ENCODE measurements at places on chromosomes 1 and 21.

DNA sequence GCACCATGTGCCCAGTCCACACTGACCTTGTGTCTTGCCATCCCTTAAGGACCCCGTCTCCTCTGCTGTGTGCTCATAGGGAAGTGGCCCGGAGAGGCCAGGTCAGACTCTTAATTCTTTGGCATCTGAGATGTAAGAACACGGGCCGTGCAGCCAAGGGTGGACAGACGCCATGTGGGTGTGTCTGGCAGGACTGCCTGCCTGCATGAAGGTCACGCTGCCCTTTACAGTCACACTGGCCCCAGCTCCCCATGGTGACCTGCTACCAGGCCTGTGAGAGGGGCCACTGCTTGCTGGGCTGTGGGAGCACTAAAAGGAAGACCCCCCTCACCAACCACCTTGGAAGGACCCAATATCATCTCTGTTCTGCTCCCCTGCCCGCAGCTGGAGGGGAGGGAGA is 17.7 kb downstream of the DHRS3 start:
- DNase-seq = no peak

DNA sequence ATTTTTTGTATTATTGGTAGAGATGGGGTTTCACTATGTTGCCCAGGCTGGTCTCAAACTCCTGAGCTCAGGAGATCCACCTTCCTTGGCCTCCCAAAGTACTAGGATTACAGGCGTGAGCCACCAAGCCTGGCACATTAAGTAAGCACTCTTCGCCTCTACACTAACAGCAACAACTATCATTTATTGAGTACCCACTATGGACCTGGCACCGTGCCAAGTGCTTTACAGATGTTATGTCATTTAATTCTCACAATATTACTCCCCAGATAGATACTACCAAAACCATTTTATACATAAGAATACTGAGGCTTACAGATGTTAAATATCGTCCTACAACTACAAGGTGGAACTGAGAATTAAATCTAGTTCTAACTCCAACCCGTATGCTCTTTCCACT is 50.1 kb downstream of the TUT4 start:
- no peak for DNase-seq

GRCh38 chr1:46362158-46362557 is 21.6 kb downstream of the NSUN4 start:
- no peak for DNase-seq

DNA sequence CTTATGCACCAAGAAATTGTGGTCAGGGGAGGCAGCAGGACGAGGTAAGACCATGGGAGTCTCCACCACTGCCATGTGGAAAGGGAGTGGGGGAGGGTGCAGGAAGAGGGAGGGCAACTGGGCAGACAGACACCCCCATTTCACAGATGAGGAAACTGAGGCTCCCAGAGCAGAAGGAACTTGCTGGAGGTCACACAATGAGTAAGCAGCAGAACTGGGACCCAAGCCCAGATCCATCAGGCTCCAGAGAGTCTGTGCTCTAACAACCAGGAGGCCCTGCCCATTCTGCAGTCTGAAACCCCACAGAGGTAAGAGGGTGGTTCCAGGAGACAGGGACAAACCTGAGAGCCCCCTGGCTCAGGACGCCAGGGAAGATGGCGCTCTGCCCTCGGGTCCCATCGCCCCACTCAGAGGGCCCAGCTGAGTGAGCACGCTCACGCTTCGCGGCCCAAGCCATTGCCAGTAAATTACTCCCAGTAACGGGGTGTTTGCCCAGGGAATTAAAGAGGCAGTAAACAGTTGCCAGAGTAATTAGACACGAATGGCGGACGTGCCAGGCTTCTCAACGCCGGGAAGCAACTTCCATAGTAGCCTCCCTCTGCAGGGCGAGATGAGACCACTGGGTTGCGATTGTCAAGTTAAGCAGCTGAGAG is 59.2 kb downstream of the MATN1 start:
- no peak for DNase-seq

- DNase-seq = no peak
Measured at GRCh38 chr1:219587401-219587800, 25.5 kb downstream of the ZC3H11B start.

DNA sequence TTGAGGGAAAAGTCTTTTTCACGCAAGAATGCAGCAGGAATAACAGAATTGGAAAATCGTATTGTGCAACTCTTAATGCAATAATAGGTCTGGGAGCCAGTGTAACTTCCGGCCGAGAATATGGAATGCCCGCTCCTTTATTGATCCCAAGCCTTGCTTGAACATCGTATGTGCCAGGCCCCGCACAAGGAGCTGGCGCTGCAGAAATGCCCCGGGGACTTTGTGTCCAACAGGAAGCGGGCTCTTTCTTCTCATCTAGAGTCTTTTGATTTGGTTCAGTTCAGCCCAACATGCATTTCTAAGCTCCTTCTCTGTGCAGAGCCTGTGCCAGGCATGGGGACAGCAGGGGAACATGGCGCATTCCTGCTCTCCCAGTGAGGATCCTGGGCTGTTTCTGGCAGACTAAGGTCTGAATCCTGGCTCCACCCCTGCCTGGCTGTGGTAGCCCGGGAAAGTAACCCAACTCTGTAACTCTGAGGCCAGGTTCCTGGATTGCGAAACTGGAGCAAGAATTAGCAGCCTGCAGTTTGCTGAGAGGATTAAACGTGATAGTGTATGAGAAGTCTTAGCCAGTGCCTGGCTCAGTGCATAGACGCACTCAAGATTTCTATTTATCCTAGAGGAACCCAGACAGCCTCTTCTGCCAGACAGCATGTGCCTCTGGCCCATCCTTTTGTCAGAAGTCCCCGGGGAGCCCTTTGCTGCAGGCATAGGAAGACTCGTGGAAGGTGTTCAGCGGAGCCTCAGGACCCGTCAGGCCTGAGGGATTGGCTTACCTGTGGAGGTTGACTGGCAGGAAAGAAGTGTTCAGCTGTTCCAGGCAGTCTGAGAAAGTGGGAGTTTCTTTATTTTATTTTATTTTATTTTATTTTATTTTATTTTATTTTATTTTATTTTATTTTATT is 987 bp upstream of the CDCP2 start:
- no peak for DNase-seq

GRCh38 chr1:229001467-229002011 is 266.3 kb downstream of the RHOU start:
- no peak for DNase-seq

DNA sequence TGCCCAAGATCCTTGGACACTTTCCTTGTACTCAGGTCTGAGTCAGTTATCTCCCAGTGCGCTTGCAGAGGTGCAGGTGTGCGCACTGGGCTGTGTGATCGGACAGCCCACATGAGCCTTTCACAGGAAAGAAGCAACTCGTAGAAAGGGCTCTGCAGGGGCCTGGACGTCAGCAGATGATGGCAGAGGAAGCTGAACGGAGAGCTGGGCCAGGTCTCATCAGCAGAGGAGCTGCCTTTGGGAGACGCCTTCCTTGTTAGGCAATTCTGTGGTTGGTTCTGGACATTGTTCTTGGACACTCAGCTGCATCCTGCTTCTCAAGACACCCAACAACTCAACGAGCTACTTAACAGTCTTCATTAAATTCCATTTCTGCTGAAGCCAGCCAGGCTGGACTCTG is 7.5 kb upstream of the PROK1 start:
- no peak for DNase-seq

- no peak for DNase-seq
Measured at GRCh38 chr1:151312411-151312810, 14.8 kb downstream of the PI4KB start.

DNA sequence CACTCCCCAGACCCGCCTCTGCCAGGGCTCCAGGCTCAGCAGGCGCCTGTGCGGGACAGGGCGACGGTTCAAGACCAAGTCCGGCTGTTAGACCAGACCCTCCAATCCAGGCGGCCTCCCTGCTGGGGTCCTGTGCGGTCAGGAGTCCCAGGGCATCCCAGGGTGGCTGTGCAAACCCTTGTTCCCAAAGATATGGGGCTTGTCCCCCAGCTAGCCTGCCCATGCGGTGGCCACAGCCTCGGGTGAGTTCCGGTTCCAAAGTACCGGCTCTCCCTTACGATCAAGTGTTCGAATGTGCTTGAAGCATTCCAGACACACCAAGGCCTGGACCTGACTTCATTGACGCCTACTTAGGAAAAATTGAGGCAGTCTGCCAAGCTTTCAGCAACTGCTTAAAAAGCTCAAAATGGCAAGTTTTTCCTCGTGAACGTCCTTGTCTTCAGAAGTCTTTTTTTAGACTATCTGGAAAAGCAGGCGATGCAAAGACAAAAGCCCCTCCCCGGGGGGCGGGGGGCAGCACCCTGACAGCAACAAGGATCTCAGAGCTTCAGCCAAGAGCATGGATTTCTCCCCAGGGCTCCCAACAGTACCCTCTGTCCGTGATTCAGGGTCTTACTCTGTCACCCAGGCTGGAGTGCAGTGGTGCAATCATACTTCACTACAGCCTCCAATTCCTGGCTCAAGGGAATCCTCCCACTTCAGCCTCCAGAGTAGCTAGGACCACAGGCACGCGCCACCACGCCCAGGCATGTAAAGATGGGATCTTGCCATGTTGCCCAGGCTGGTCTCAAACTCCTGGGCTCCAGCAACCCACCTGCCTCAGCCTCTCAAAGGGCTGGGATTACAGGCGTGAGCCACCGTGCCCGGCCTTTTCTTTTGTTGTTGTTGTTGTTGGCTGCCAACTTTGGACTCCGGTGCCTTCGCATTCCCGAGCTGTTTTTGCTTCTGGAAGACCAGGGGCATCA is 2.3 kb downstream of the FAAP20 start:
- no peak for DNase-seq

GRCh38 chr1:72759486-72759885 is 477.1 kb upstream of the NEGR1 start:
- no peak for DNase-seq

- DNase-seq = no peak
Measured at GRCh38 chr1:61444288-61444687, 280.7 kb downstream of the TM2D1 start.

DNA sequence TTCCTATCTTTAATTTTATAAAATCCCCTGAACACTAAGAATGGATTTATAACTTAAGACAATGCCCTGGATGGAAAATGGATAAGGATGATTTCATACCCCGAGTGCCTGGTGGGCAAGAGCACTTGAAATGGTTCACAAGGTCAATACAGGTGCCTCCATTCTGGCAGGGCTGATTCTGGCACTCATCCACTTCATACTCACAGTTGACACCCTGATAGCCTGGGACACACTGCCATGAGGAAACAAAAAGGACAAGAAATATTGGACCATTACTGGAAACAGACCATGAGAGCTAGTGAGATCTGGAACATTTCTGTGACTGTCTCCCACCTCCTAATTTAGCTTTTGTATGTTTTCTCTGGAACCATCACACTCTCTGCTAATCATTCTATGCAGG is 39.1 kb upstream of the ADAM30 start:
- no peak for DNase-seq

DNA sequence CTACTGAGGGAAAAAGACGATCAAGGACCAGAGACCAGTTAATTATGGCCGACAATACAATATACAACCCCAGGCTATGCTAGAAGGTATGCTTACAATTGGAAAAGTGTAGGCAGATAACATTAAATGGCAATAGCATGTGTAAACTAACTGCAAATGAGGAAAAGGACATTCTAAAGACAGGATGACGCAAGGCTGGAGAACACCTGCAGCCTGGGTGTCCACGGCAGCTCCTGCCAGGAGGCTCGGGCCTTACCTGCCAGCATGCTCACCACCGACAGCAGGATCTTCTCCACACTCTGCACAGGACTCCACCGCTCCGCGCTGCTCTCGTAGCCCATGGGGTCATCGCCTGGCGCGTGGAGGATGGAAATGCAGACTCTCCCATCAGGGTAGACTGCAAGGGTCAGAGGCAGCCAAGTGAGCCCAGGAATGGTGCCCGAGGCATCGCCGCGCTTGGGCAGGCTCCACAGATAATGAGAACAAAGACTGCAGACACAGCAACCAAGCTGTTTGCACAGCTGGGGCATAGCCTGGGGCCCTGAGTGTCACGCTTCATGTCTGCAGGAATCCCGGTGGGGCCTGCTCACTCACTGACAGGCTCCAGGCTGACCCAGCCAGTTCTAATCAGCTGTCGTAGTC is 28.2 kb downstream of the UBE2G2 start:
- DNase-seq = no peak

- no peak for DNase-seq
Measured at GRCh38 chr1:177793900-177794299, 176.0 kb downstream of the SEC16B start.

- no peak for DNase-seq
Measured at GRCh38 chr1:220824031-220824989, 37.6 kb downstream of the MTARC1 start.

GRCh38 chr21:25557180-25557579 is 50.1 kb downstream of the MRPL39 start:
- no peak for DNase-seq
